ENCODE measurements at places on chromosomes 1 and 21. TPM values are rescaled to one million over a fixed set of nuclear protein-coding genes. Genes with fewer than 3 reads are reported as not detected.

The HOOK1 gene
- 29.6 TPM for total RNA-seq

DNA sequence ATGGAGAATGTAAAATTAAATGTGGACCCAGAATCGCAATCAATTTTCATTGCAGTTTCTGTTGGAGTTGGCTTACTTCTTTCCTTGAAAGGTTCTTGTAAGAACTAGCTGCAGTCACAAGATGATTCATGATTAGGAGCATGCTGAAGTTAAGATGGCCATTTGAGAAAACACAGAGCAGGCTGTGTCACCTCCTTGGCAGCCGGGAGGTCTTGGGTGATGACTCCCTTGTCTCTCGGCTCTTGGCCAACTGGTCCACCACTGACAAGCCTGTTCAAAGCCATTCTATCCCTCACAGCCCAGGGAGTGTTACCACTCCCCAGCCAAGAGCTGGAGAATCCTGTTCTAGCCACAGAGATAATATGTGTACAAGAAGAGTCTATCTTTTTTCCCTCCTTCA is 40.6 kb downstream of the OPTC start:
- no peak overlapping the region for H3K4me3 ChIP-seq
- H3K4me1 ChIP-seq: no peaks in the 10 kb centered on the region
- no peak overlapping the region for H3K27ac ChIP-seq
- H3K36me3 ChIP-seq: no peaks in the 10 kb centered on the region
- no peaks in the 10 kb centered on the region for H3K27me3 ChIP-seq
- DNase-seq: no peak

DNA sequence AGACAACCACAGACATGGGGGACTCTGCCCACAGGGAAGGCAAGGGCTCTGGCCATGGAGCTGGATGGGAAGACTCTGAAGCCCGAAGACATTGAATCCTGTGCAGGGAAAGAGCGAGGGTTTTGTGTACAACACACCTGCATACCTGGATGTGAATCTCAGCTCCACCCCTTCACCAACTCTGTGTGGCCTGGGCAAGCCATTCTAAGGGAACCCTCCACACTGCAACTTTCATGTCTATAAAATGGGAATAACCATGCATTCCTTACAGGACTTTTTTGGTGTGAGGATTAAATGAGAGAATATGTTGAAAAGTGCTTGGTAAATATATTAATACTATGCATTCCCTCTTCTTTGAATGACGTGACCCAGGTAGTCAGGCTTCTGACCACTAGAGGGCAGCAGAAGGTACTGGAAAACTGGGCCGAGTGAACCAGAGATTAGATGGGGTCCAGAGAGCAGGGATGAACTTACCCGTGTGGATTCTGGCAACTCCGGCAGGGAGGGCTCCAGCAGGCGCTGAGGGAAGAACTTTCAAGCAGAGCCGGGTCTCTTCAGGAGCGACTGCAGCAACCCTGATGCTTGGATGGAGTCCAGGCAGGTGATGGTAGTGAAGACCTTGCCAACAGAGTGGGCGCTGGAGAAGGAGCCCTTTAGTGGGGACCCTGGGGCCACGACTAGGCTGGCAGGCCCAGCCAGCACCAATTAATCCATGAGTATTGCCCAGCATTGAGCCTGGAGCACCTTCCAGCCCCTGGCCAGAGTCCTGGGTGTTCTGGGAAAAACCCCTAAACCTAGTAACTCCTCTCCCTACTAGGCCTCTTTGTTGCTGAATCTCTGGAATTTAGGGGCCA is 834 bp upstream of the ELF3 start:
- H3K4me1 ChIP-seq: no peaks in the 10 kb centered on the region
- H3K4me3 ChIP-seq: no peak overlapping the region
- DNase-seq: peak; percentile 91
- H3K27ac ChIP-seq: peak overlapping the region; percentile 96
- H3K27me3 ChIP-seq: no peaks in the 10 kb centered on the region
- H3K36me3 ChIP-seq: no peaks in the 10 kb centered on the region

GRCh38 chr1:104266612-104267011 is 516.9 kb downstream of the AMY1C start:
- no peaks in the 10 kb centered on the region for H3K4me1 ChIP-seq
- H3K27ac ChIP-seq: no peak overlapping the region
- H3K4me3 ChIP-seq: no peak overlapping the region

DNA sequence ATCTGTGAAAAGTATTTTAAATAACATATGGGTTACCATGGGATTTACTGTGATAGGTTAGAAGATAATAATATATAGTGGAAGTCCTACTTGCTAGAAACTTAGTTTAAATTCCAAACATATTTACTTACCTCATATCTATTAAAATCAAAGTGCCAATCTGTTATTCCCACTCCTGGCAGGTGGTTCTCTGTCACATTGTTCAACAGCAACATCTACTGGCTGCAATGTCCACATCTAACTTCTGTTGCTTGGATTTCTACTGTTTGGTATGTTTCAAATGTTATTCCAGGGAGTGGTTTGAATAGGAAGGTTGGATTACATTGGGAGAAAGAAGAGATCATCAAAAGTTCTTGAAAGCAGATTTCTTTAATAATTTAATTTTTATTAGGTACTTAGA is 122.5 kb upstream of the NCAM2 start:
- H3K36me3 ChIP-seq: no peaks in the 10 kb centered on the region
- no peaks in the 10 kb centered on the region for H3K4me1 ChIP-seq
- no peaks in the 10 kb centered on the region for H3K27me3 ChIP-seq
- no peak overlapping the region for H3K27ac ChIP-seq
- H3K4me3 ChIP-seq: no peak overlapping the region

Data from Peyer's patch (tissue), 4 donors.